Stimulated activated CD8-positive, alpha-beta memory T cell treated with anti-CD3 and anti-CD28 coated beads, Interleukin-15, amount 100 ng/mL, for 24 hours (primary cell): ENCODE measurements at places on chromosomes 3 and 15.

DNA sequence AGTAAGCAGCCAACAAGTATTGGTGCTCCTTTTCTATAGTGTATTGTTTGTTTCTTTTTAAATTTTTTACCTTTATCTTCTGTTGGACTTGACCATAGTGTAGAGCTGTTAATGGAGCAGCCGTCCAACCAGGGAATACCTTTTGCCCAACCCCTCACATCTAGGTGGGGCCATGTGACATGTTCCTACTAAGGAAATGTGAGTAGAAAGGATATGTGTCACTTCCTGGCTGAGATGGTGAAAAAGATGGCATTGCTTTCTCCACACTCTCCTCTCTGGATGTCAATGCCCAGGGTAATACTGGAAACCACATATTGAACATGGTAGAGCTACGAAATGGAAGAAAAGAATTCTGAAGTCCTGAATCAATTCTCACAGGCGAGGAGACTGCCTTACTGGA lies 218.8 kb downstream of the TBL1XR1 start:
- DNase-seq, result no peak

DNA sequence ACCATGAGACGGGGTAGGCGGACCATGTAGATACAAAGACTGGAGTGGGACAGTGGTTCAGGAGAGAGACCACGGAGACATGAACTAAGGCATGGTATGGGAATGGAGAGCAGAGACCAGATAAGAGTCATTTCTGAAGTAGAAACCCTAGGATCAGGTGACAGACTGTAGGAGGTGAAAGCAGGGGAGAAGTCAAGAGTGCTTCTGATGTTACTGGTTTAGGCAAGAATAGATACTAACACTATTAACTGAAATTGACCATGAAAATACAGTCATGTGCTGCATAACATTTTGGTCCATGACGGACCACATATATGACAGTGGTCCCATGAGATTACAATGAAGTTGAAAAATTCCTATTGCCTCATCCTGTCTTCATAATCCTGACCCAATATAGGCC lies 41.7 kb downstream of the RASGRP1 start:
- DNase-seq, result no peak

DNA sequence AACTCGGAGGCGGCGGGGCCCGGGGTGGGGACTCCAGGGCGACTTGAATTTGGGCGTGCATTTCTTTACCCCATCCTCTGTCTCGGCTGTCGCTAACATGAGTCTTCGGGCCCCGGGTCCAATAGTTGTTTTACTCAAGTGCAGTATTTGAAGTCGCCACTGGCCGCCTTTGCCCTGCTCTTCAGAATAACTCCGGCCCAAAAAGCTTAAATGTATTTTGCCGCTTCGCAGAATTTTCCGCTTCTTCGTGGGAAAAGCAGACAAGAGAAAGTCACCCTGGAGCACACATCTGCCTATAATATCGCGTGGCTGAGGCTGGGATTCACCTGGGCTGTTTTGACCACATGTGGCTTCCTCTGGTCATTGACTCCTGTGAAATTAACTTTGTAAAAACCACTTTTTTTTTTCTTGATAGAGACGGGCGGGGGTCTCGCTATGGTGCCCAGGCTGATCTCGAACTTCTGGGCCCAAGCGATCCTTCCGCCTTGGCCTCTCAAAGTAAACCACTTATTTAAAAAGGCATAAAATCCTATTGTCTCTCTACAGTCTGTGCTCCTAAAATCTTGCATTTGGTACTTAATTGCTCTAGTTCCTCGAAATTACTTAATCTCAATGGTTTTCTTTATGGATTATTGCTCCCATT lies 676 bp downstream of the CNOT10 start:
- no peak for DNase-seq

DNA sequence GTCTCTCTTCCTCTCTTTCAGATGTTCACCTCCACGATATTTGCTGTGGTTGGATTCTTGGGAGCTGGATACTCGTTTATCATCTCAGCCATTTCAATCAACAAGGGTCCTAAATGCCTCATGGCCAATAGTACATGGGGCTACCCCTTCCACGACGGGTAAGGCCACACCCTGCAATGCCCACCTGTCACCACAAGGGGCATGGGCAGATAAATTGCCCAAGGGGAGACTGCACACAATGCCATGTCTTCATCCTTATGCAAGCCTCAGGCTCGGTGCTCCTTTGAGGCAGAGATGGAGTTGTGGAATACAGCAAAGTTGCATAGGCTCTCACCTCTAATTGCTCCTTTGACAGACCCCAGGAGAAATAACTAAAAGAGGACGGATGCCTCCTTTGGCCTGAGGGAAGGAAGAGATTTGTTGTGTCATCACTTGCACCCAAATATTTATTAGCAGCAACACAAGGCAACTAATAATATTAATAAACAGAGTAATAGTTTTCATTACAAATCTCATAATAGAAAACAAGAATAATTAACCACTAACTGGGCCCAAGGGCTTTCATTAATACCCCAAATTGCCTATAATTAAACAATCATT lies 13.2 kb downstream of the TM4SF4 start:
- DNase-seq, result no peak

- DNase-seq, result no peak
Measured at GRCh38 chr3:23685541-23686258, 120.1 kb upstream of the UBE2E1 start.

DNA sequence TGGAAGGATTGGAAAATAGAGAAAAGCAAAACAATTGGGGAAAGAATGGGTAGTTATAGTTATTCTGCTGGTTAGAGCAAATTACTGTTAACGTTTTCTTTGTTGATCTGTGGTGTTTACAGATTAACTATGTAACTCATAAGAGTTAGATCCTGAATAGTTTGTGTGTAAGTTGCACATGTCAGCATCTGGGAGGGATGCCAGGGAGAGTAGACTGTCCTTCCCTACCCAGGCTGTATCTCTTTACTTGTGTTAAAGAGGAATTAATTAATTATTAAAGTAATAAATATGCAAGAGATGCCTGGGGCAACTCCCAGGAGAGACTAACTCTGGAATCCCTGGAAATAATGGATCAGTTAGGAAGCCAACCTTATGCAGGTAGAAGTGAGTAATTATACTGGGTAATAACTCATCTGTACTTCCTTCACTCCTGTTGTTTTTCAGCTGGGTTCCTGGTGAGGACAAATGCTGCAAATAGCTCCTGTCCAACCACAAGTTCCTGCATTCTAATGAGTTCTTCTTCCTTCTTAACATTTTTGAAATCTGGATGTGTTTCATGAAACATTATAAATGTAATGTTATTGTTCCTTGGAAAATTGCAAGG lies 18.9 kb downstream of the GHRL start:
- DNase-seq, result no peak

DNA sequence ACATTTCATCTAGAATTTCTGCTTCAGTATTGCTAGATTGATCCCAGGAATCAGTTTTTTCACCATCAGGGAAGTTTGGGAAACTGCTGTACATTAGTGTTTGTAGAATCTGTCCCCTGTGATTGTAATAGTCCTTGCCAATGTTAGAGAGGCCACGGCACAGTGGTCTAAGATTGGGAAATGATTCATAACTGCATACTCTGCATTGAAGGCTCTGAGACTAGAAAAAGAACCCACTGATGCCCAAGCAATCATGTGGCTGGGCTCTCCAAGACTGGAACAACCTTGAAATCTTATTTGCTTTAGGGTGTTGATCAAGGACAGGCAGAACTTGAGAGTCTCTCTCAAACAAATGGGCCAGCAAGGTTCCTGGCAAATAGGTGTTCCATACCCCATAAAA lies 245.6 kb upstream of the LRTM1 start:
- DNase-seq, result no peak

DNA sequence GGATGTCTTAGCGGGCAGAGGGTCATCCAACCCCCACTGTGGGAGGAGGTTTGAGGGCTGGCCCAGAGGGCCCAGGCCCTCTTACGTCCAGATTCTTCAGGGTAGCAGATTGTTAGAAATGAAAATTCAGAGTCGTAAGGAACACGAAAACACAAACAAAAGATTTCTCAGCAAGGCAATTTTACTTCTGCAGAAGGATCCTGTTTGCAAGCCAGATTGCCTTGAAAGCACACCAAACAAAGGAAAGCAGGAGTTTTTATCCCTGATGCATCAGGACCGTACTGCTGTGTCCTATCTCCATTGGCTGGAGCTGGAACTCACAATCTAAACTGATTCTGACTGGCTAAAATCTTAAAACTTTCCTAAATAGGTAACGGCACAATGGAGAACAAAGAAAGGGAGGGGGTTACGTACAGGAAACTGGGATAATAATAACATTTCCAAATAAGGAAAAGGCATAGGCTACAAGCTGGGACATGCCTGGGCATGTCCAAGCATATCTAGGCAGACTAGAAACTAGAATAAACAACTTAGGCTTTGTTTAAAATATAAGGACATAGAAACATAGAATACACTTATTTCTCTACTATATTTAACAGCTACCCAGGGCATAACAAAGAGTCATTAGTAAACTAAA lies 97.3 kb upstream of the C2CD4B start:
- no peak for DNase-seq

DNA sequence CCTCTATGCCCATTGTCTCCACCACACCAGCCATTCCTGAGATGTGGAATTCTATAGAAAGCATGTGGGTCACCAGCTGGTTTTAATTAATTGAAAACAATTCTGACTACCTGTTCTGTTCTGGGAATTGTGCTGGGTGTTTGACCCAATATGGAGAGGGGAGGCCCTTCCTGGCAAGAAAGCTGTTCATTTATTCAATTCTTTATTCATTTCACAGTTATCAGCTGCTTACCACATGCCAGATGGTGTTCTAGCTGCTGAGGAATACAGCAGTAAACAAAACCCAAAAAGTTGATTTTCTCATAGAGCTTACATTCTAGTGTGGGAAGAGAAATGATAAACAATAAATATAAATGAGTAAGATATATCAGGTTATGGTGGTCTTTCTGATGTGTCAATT lies 296.1 kb upstream of the RASGRP1 start:
- no peak for DNase-seq

DNA sequence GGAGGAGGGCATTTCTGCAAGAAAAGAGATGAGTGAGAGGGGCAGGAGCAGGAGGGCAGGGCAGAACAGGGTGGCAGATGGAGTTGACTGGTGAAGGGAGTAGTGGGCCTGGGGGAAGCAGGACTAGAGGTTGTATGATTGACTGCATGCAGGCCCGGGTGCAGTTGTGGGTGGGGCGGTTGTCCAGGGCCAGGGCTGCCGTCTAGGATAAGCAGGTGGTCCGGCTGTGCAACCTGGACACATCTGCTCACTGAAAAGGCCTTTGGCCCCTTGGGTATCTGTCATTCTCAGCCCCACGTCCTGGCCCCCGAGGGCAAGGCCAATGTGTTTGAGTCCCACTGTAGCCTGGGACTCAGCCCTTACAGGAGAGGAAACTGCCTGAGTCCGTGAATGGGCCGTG lies 25.4 kb downstream of the ALS2CL start:
- DNase-seq, result no peak

- DNase-seq, result no peak
Measured at GRCh38 chr3:138408751-138409570, 25.5 kb upstream of the ESYT3 start.

DNA sequence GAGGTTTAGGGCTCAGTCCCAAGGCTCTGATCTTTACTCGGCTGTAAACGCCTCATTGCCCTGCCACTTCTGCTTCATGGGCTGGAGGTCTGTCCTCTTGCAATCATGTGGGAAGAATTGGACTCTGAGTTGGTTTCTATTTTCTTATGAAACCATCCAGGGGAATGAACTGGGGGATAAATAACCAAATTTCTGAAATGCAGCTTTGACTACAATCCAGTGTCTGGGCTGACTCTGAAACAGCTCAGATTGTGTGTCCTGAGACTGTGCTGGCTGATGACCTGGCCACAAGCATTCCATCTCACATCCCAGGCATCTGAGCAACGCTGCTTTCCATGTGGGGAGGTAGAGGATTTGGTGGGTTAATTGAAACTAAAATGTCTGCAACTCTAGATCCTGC lies 71.0 kb upstream of the GALNT15 start:
- DNase-seq, result no peak
